Stimulated activated CD4-positive, alpha-beta T cell treated with anti-CD3 and anti-CD28 coated beads, Interleukin-15, amount 100 ng/mL, for 48 hours (primary cell): ENCODE measurements at places on chromosomes 16 and 17.

DNA sequence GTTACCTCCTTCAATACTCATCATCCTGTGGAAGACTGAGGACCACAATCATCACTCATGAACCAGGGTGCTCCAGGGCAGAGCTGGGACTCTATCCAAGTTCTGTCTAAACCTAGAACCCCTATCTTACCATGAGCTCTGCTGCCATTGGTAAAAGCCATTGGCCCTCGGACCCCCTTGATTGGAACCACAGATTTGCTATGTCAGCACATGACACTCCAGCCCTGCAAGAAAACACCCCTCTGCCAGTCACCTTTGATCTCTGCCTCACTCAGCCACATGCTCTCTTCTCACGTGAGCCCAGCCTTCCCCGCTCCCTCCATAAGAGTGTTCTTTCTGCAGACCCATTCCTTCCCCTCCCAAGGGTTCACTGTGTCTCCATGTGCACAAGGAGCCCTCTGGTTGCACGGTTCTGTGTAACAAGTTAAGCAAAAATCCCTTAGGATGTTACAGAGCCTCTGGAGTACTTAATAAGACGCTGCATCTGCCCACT is 468.8 kb upstream of the DYNLRB2 start:
- DNase-seq, result no peak

DNA sequence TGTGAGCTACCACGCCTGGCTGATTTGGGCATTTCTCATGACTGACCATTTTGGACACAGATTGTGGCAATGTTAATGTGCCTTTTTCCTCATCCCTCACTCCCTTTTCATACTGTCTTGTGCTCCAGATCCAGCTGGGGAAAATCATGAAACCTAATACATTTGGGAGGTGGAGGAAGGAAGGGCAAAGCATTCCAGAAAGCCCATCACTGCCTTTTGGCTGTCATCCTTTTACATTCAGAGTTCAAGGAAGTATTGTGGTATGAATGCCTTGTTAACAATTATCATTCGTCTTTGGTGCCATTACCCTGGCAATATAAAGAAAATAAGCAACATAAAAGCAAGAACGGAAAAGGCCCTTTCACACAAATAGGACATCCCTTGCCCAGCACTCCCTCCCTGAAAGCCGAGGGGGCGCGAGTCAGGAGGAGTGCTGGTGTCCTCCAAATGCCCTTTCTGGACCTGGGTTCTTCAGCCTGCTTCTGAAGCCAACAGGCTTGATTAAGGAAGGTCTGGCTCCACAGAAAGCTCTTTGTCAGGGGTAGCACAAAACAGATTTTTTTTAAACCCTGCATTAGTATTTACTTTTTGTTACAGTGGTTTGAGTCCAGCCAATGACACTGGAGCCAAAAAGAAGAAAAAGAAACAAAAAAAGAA is 20.1 kb downstream of the NMT1 start:
- DNase-seq, result no peak

GRCh38 chr17:59356543-59357218 is 25.2 kb downstream of the YPEL2 start:
- DNase-seq, result no peak

DNA sequence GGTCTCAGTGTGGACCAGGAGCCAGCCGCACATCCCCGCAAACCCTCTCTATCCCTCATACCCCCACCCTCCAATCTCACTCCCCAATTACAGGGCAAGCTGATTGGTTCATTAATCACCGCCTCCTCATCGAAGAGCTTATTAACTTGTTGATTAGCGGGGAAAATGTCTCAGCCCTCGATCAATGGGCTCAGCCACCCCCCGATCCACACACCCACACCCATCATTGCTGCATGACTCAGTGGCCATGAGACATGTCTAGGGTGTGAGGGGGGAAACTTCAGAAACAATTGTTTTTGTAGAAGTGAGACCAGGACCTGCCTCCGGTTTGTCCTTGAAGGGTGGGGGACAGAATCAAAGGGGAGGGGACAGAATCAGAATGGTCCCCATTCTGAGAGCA is 2.5 kb upstream of the PYY start:
- DNase-seq, result no peak

DNA sequence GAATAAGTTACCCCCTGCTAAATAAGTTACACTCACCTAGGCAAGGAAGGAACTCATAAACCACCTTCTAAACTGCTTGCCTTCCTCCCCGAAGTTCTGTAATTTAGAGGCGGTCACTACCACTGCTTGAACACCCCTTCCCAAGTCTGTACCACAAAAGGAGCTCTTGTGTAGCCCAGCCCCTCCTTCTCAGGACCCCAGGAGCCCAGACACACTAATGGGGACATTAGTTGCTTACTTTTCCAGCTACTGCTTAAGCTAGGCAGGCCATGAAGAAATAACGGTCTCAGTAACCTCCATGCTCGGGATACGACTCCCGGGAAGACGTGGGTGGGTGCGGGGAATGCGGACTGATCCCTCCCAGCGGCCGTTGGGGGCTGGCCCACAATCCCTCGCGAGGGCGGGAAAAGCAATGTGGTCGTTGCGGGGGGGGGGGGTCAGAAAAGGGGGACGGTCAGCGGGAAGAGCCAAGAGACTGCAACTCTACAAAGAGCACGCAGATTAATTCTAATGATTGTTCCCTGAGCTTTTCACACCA is at the start of gene TEX14:
TEX14 (minus strand) TSS at position 345 of the 538 bp plus-strand sequence. CDS start 40,044 bp downstream, outside the sequence.
- no peak for DNase-seq

GRCh38 chr17:79089720-79090442 is 15.3 kb downstream of the ENGASE start:
- DNase-seq, result no peak

DNA sequence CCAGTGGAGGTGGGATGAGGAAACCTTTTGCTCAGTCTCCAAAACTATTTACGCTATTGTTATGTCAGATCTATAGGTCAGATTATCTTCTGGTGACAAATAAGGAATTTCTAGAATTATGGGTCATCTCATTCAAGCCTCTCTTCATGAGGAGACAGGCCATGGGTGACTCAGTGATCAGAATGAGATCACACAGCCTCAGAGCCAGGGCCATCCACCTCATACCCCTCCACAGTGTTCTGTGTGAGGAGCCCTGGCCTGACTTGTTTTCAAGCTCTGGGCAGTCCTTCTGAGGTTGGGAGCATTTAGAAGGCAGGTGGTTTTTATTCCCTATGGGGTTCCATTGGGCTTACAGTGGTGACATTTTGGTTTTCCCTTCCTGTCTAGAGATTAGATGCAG is 26.5 kb downstream of the YPEL2 start:
- no peak for DNase-seq

GRCh38 chr16:51035110-51035498 is 116.0 kb downstream of the SALL1 start:
- DNase-seq, result no peak

GRCh38 chr16:80932708-80933095 is 74.0 kb downstream of the CMC2 start:
- DNase-seq, result no peak

DNA sequence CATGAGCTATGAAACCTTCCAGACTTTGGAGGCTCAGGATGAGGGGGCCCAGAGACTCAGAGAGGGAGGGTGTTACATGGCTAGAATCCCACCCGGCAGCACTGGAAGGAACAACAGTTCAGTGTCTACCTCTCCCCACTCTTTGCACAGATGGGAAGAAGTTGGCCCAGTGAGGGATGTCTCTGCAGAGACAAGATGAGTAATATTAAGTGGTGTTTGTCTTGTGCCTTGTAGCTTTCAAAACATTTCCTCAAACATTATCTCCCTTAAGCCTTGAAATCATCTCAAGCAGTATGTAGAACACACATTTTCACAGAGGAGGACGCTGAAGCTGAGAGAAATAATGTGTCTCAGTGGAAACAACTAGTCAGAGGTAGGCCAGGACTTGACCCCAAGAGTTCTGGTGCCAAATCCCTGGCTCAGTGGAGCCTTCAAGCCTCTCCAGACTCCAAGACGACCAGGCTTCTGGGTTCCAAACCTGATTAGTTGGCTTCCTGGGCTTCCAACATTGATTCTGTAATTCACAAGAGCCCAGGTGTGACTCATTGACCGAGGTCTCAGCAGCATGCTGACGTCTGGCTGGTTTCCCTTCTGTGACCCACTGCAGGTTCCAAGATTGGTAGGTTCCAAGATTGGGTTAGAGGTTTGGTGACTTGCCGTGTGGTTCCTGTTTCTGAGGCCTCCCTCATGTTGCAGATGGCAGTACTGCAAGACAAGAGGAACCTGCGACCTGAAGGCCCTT is 7.4 kb downstream of the RNF112 start:
- DNase-seq, result no peak

- DNase-seq, result no peak
Measured at GRCh38 chr16:11330526-11331237, 14.6 kb upstream of the RMI2 start.

DNA sequence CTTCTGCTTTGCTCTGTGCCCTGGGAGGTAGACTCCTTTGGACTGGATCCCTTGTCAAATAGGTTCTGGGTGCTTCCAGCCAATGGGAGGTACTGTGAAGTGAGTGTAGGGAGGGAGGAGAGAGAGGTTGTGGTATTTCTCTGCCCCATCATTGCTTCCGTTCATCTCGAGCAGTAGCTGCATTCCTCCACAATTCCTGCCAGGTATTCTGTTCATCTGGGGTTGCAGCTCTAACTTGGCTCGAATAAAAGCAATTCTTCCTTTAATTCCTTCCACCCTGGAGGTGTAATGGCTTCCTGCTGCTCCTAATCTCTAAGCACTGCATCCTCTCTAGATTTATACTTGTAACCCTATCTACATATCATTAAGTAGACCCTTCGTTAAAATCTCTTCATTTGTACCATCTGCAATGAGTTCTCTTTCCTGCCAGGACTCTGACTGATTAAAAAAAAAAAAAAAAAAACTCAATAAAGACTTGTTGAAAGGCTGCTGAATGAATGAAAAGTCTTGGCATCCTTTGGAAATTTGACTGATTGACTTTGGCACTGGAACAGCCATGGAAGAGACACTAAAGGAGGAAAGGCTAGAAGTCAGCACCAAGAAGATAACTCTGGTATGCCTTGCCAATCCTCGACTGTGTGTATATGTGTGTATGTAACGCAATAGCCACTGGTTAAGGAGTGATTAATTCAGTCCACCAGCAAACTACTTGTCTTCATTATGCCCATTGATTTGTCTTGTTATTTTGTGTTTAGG is 616.9 kb upstream of the SOX9 start:
- no peak for DNase-seq

DNA sequence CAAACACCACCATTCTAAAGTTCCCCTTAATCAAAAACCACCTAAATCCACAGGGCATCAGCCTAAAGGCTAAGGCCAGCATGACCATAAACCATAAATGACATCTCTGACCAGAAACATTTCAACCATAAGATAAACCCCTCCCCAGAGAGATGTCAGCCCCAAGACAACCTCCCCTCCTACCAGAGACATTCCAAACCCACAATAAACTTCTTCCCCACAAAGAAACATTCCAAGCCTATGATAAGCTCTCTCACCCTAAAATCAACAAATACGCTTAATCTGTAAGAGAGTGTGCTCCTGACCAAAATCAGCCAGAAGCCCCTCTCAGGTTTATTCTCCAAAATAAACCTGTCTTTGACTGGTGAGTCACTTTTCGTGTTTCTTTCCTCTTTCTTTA is 54.8 kb downstream of the SLFN5 start:
- DNase-seq, result no peak

- DNase-seq, result no peak
Measured at GRCh38 chr16:79265701-79266100, 334.8 kb downstream of the MAF start.

GRCh38 chr17:42310787-42311215 is 22.5 kb downstream of the STAT5A start:
- no peak for DNase-seq

- no peak for DNase-seq
Measured at GRCh38 chr16:7304958-7305357, 27.7 kb upstream of the RBFOX1 start.

GRCh38 chr17:17001874-17002520 is 30.1 kb upstream of the TNFRSF13B start:
- DNase-seq, result peak; percentile 55

GRCh38 chr16:16774389-16774788 is 395.4 kb downstream of the NPIPA7 start:
- DNase-seq, result no peak

DNA sequence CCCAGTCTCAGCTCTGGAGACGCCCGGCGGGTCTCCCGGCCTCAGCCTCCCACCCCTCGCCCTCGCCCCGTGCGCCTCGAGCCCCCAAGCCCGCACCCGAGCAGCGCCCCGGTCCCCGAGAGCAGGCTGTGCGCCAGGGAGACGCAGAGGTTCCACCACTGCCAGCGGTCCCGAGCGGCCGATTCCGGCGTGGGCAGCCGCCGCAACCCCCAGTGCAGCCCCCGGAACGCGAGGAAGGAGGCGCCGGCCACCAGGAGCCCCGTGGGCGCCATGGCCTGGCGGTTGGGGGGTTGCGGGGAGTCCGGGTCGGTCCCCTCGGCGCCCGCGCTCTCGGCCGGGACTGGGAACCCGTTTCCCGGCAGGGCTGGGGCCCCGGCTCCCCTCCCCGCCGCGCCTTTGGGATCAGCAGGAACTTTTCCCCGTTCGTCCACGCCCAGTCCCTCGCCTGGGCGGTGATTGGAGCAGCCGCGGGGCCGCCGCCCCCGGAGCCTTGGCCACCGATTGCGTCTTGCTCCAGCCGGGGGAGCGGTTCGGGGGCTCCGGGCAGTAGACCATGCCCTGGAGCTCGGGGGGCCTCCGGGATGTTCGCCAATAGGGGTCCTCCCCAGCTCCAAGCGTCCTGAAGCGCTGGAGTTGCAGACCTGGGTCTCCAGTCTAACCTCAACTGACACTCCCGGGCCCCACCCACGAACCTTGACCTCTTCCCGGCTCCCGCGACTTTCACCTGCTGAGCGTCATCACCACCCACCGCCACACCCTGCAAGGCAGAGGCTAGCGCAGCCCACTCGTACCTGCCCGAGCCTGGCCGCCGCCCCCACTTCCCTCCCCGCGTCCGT is at the start of gene TLCD2:
TLCD2 (minus strand) TSS at position 407 of the 836 bp plus-strand sequence; CDS start at position 272, 135 bp downstream.
- no peak for DNase-seq

DNA sequence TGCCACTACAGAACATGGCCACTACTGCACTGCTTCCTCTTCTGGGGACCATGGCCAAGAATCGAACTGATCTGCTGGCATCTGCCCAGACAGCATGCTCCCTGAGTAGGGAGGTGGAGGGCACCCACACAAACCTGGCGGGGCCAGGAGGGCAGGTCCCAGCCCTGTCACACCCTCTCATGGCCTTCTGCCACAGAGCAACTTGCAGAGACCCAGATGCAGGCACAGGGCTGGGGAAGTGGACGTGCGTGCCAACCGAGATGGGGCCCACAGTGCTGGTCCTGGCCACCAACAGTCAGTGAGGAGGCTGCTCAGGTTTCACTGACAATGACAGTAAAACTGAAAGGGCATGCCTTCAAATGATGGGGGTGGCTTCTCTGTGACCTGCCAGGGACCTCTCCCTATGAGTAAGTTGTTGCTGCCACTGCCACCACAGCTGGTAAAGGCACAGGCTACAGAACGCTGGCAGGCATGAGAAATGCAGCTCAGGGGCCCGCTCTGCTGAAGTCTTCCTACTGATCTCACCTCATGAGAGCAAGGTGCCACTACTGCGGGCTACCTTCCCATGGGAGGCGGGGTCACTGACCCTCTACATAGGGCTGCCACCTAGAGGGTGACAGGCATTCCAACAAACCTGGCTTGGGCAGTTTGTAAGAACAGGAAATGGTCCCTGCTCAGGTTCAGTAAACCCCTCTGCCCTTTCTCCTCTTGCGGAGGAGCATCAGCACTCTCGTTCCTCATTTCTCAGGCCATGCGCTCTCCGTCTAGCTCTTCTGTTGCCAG is 15.5 kb downstream of the HIC1 start:
- DNase-seq, result peak; percentile 74
